ENCODE measurements at places on chromosomes 16 and 17. TPM values are rescaled to one million over a fixed set of nuclear protein-coding genes. Genes with fewer than 3 reads are reported as not detected.

DNA sequence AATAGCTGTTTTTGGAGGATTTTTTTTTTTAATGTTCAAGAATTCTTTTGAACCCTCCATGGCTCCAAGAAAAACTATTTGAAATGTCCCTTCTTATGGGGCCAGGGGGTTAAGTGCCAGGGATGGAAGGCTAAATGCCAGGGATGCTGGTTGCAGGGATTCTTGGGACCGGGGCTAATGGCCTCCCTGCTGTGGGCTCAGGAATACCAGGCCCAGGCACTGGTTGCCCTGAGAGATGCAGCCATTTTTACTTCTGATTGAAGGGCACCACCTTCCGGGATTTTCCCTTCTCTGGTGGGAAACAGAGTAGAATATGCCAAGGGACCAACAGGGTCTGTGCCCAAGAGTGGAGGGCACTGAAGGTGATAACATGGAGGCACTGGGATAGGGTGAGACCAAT is 10.9 kb upstream of the KAT7 start:
- DNase-seq = no peak

GRCh38 chr17:68302066-68302564 is 10.8 kb downstream of the ARSG start:
- no peak for DNase-seq

DNA sequence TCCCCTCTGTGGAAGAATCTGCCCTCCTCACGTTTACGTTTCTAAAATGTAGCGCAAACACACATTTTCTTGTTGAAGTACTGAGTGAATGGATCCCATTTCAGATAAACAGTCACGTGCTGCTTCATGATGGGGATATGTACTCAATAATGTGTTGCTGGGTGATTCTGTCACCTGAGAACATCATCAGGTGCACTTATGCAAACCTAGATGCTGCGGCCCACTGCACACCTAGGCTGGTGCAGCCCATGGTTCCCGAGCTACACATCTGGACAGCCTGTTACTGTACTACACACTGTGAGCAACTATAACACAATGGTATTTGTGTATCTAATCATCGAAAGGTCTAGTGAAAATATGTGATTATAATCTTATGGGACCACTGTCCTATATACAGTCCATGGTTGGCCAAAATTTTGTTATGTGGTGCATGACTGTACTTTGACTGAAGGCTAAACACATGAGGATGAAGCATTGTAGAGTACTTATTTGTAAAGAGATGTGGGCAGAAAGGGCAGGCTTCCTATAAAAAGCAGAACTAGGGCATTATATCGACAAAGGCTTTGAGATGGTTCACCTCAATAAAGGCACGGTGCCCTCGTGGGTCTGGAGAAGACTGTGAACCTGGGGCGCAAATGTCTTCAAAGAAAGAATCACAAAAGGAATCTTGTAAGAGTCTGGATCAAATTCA is 26.3 kb downstream of the MARF1 start:
- no peak for DNase-seq

GRCh38 chr17:42682722-42683403 is 532 bp downstream of the CNTNAP1 start:
- DNase-seq = peak; percentile 41

- peak; percentile 54 for DNase-seq
Observed at GRCh38 chr17:79859676-79860615, 20.7 kb upstream of the CBX4 start.

- no peak for DNase-seq
Observed at GRCh38 chr17:59027750-59028149, 78.9 kb downstream of the TRIM37 start.

DNA sequence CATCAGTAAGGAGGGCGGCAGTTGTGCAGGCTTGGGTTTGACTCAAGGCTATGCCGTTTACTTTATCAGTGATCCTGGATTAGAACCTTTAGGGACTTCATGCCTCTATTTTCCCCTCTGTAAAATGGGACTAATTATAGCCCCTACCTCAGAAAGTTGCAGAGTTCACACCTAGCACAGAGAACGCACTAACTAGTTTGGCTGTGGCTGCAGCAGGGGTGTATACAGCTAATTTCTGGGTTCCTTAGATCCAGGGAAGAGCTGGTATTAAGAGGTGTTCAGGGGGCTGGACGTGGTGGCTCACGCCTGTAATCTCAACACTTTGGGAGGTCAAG is 267.3 kb downstream of the CPPED1 start:
- no peak for DNase-seq

- no peak for DNase-seq
Observed at GRCh38 chr16:14205666-14206065, 134.5 kb downstream of the MRTFB start.

DNA sequence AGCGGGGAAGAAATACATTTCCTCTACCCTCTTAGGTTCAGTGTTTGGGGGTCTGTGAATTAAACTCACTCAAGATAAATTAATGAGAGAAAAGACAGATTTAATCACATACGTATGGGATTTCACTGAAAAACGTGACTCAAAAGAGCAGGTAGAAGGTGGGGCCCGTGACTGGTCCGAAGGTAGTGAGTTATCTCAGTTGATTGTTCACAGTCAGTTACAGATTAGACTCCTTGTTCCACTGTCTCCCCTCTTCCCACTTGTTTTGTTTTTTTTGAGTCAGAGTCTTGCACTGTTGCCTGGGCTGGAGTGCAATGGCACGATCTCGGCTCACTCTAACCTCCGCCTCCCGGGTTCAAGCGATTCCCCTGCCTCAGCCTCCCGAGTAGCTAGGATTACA is 301.2 kb downstream of the SEC14L1 start:
- DNase-seq = no peak

DNA sequence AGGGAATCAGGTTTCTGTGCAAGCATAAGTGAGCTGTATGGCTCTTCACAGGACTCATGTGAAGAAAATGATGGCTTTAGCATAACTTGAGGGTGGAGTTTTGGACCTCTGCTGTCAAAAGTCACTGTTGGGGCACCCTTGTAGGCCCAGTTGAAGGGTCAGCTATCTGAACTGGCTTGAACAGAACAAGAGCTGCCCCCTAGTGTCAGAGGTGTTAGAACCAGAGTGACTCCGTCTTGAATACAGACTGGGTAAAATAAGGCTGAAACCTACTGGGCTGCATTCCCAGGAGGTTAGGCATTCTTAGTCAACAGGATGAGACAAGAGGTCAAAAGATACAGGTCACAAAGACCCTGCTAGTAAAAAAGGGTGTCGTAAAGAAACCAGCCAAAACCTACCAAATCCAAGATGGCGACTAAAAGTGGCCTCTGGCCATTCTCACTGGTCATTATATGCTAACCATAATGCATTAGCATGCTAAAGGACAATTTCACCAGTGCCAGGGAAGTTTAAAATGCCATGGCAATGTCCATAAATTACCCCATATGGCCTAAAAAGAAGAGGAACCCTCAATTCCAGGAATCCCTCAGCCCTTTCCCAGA is 484.0 kb upstream of the ERCC4 start:
- DNase-seq = no peak

- no peak for DNase-seq
Observed at GRCh38 chr16:25868706-25869370, 177.1 kb downstream of the HS3ST4 start.

DNA sequence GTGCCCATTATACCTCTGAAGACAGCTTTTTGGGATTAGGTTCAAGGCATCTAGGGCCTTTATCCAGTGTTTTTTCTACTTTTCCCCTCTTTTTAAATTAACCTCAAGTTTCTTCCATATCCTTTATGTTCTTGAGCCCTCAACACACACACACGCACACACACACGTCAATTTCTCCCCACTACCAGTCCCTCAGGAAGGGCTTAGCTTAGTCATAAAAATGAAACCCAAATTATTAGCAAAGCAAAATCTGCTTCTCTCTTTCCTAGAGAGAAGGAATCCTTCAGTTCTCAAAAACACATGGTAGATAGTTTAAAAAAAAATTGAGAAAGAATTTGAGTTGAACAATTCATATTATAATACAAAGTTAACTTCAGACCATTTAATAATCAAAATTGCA is 401.1 kb downstream of the XYLT1 start:
- no peak for DNase-seq

DNA sequence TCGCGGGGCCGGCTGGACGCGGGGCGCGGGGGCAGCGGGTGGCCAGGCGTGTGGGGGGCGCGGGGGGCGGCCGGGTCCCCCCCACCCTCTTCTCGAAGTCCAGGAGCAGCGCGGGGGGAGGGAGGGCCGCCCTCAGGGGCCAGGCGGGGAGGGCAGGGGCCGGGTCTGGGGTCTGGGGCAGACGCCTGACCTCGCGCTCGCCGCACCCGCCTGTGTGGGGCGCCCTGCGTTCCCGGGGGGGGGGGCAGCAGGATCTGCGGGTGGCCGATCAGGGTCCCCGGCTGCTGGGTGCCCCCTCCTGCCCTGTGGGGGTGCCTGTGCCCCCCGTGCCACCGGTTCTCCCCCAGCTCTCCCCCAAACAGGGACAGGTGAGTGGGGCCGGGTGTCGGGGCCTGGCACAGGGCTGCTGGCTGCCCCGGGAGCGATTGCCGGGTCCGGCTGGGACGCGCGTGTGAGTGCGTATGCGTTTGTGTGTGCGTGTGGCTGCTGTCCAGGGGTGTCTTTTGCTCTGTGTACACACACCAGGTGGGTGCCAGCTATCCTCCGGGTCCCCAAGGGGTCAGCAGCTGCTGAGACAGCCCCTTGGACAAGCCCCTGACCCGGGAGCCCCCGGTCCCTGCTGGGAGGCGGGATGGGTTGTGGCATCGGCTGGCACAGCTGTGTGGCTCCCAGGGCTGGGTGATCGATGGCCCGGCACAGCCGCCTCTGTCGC is 663 bp downstream of the PRR35 start:
- DNase-seq = no peak

DNA sequence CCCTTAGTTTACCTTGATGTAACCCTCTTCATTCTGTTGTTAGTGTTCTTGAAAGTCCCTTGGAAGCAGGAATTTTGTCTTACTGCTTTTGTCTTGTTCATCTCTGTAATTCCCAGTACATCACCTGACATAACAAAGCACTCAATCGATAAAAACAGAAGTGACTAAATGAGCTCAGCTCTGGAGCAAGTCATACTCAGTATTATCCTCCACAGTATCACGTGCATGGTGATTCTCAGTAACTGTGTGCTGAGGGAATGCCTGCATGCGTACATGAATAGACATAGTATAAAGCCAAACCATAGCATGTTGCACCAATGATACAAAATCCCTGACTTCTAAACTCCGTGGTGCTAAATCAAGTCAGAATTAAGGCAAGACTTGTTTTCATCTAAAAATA is 7.2 kb downstream of the KRT38 start:
- no peak for DNase-seq

DNA sequence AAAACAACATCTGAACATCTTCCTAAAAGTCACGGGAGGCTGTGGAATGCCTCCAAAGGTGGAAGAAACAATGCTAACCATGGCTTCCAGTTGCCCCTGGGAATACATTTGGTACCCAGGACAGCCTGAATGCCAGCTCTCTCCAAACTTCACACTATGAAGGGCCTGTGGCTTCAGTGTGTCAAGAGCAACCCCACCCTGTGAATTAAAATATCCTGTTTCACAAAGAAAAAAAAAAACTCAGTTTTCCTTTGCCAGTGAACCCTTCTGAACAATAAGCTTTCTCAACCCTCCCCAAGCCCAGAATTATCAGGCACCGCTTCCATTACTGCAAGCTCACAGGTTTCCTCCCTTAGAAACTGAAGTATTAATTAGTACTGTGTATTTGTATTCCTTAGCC is 69.8 kb downstream of the SLC39A11 start:
- no peak for DNase-seq

DNA sequence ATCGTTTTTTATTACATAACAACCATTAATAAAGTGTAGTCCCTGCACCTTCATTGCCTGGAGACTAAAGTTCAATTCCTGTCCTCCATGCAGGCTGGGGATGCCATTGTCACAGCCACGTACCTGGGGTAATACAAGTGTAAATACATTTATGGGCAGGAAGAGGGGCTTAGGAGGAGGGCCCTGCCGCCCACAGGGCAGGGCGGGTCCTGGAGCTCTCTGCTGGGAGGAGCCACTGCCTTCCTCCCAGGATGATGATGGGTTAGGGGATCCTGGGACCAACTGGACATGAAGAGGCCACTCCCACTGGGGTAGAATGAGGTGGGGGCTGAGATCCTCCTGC is 44.1 kb upstream of the SLC38A10 start:
- peak; percentile 66 for DNase-seq

DNA sequence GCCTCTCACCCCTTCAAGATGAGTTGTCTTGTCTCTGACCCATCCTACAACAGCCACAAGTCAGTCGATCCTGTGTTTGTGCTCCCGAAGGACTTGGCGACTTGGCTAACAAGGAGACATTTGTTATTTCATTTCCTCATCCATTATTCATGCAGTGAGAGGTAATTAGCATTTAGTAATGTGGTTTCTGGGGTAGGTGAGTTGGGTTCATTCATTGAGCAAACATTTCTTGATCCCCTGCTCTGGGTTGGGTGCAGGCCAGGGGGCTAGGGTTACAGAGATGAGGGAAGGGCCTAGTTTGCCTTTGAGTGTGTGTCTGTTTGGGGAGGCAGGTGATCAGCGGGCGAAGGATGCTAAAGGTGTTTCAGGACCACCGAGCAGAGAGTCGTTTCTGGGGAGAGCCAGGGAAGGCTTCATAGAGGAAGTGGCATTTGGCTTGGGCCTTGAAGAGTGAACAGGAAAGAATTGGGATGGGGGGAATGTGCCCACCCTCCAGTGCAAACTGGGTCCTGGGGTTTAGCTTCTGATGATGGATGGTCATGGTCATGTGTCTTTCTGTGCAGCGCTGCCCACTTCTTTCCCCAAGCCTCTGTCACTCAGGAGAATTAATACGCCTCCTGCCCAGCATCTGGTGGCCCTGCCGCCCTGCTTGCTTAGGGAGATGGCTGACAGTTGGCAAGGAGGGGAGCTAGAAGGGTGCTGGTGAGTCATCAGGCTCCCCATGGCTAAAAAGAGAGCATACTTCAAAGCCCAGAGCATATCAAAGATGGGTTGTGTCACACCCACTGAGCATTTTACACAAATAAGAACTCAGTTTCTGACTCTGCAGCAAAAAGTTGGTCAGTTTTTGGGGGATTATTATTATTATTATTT is 38.5 kb downstream of the MSI2 start:
- DNase-seq = no peak

DNA sequence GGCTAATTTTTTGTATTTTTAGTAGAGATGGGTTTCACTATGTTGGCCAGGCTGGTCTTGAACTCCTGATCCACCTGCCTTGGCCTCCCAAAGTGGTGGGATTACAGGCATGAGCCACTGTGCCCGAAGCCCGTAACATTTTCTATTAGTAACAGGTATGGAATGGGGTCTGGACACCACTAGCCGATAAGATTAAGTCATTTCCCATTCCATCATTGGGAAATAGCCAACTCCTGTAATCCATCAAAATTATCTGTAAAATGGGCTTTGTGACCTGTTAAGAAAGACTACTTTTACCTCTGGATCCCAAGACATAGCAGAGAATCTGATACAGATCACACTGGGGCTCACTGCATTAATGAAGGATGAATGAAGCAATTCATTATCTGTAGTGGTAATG is 3.9 kb upstream of the LUC7L3 start:
- DNase-seq = no peak

GRCh38 chr17:39305978-39306377 is 80.2 kb upstream of the STAC2 start:
- DNase-seq = no peak

Gene UTP18
- total RNA-seq = 19.4 TPM

Gene PRM2
- not detected for total RNA-seq

Gene GJD3
- total RNA-seq = 0.55 TPM

Gene MT1G
- total RNA-seq = 605 TPM

Gene NACA2
- not detected for total RNA-seq

Gene KRTAP4-4
- total RNA-seq = not detected

Gene RASD1
- total RNA-seq = 3.7 TPM

Gene ACSM5
- not detected for total RNA-seq

Gene PPY
- total RNA-seq = not detected

Gene ALOX12B
- total RNA-seq = not detected

Gene MRC2
- 107 TPM for total RNA-seq

Gene FZD2
- total RNA-seq = not detected

Gene EIF3C
- 147 TPM for total RNA-seq

Gene SLC22A31
- not detected for total RNA-seq

Gene EPX
- not detected for total RNA-seq

Gene ABCA8
- total RNA-seq = 15.2 TPM
